Right renal cortex interstitium (tissue), 3 donors: ENCODE measurements at places on chromosomes 12 and 14. TPM values are rescaled to one million over a fixed set of nuclear protein-coding genes. Genes with fewer than 3 reads are reported as not detected.

Gene CLEC1A
- polyA plus RNA-seq: 2.7 TPM

Gene CFAP251
- 9.2 TPM for polyA plus RNA-seq

Gene PTHLH
- polyA plus RNA-seq: 1.3 TPM

Gene KRT79
- not detected for polyA plus RNA-seq

Gene ACSS3
- 20.1 TPM for polyA plus RNA-seq

Gene DHH
- 0.33 TPM for polyA plus RNA-seq
